ENCODE measurements at places on chromosomes 6 and 20. TPM values are rescaled to one million over a fixed set of nuclear protein-coding genes. Genes with fewer than 3 reads are reported as not detected.
A peak's percentile ranks its signal among the peaks of the same experiment; 100 is the strongest.

PGC gene
- 56.6 TPM for total RNA-seq

PLN gene
- 0.45 TPM for total RNA-seq

UNC5CL gene
- total RNA-seq = 5.1 TPM

GRCh38 chr20:31308535-31309162 lies at the start of gene DEFB116:
Gene DEFB116, minus strand, starts transcription at chr20:31308585. Its CDS starts 0 bp downstream, at chr20:31308585.
- DNase-seq = no peak
- no peak within 1 kb of the TSS for H3K27ac ChIP-seq

DNA sequence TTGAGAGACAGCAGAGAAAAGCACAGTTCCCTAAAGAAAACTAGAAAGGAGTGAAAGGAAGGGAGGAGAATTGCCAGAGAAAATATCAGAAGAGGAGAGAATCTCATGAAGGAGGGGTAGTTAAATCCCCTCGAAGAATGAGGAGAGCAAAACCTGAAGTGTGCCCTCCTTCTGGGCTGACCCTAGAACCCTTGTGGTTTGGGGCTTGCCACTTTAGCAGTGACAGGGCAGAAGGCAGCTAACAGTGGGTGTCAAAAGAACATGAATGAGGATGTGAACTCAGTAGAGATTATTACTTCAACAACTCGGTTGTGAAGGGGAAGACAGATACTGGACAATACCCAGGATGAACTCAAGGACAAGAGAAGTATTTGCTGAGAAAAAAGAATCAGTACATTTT lies 73.6 kb downstream of the RALGAPA2 start:
- peaks cover 25% of the 10 kb centered on the region for H3K36me3 ChIP-seq

SLC35D3 gene
- 0.41 TPM for total RNA-seq

DNA sequence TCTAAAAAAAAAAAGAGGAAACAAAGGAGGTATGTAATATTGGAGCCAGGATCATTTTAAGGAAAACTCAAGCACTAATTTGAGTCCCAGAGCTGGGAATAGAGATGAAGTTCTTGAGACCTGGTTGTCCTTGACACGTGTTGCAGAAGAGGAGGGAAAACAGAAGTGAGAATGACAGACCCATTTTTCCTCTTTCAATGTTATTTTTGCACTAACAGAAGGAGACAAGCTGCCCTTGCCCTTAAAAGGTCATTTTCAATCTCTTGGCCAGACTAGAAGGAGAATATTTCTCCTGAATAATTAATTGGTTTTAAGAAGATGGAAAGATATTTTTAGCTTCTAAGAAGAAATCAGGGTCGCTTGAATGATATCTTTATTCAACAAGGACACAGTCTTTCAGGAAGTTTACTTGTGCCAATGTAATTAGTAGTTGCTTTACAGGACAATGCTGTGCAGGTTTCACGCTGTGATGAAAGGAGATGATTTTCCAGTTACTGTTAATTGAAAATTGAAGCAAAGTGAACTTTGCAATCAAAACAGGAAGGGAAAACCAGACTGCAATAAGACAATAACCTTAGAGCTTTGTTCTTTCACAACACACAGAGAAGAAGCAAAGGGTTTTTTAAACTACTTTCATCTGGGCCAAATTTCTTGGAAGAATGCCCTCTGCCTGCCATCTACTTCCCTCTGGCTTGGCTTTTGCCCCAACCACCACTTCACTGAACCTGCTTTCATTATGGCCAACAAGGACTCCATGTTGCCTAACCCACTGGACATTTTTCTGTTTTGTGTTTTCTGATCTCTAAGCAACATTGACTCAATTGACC lies 107.8 kb upstream of the SHLD1 start:
- no peaks in the 10 kb centered on the region for H3K4me1 ChIP-seq
- DNase-seq = no peak
- no peaks in the 10 kb centered on the region for H3K27me3 ChIP-seq
- H3K36me3 ChIP-seq = no peaks in the 10 kb centered on the region
- no peak overlapping the region for H3K4me3 ChIP-seq

SLC16A10 gene
- 25.6 TPM for total RNA-seq

- H3K27me3 ChIP-seq = no peaks in the 10 kb centered on the region
- no peak for DNase-seq
- H3K4me3 ChIP-seq = no peak overlapping the region
- no peak overlapping the region for H3K27ac ChIP-seq
Observed at GRCh38 chr20:62411479-62412193, 4.6 kb upstream of the CABLES2 start.

DNA sequence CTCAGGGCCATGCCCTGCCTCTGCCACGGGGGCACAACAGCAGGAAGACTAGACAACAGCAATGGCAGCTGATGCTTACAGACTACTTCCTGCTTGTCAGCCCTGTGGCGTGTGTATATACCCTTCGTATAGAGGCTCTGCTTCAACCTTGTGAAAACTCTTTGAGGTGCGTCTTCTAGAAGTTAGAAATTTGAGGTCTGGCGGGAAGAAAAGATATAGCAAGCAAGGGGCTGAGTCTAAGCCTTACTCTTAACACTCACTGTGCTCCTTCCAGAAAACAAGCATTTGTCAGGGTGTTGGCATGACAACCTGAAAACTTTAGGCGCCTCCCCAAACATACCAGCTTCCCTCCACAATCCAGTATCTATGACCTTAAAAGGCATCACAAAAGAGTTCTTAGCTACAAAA lies 33.3 kb downstream of the JPH2 start:
- peaks cover 10% of the 10 kb centered on the region for H3K4me1 ChIP-seq
- peaks cover 3% of the 10 kb centered on the region for H3K36me3 ChIP-seq
- H3K4me3 ChIP-seq = no peak overlapping the region
- H3K27me3 ChIP-seq = no peaks in the 10 kb centered on the region
- no peak for DNase-seq
- peak overlapping the region; percentile 83 for H3K27ac ChIP-seq

GRCh38 chr20:53611449-53611894 lies 17.8 kb upstream of the ZNF217 start:
- no peaks in the 10 kb centered on the region for H3K27me3 ChIP-seq
- peaks cover 16% of the 10 kb centered on the region for H3K4me1 ChIP-seq
- no peaks in the 10 kb centered on the region for H3K36me3 ChIP-seq
- no peak for DNase-seq

- no peak overlapping the region for H3K4me3 ChIP-seq
- peaks cover 18% of the 10 kb centered on the region for H3K4me1 ChIP-seq
- DNase-seq = no peak
- H3K36me3 ChIP-seq = no peaks in the 10 kb centered on the region
Observed at GRCh38 chr6:167347226-167347625, 22.3 kb downstream of the TTLL2 start.

ID4 gene
- 90.9 TPM for total RNA-seq

GRCh38 chr6:156720691-156721685 lies 56.2 kb upstream of the ARID1B start:
- no peaks in the 10 kb centered on the region for H3K27me3 ChIP-seq
- H3K4me3 ChIP-seq = peak overlapping the region; percentile 68
- H3K36me3 ChIP-seq = no peaks in the 10 kb centered on the region
- peak overlapping the region; percentile 75 for H3K27ac ChIP-seq
- peaks cover 17% of the 10 kb centered on the region for H3K4me1 ChIP-seq
- DNase-seq = no peak

GRCh38 chr6:100780648-100781047 lies 100.5 kb downstream of the ASCC3 start:
- H3K36me3 ChIP-seq = no peaks in the 10 kb centered on the region
- no peaks in the 10 kb centered on the region for H3K4me1 ChIP-seq
- no peak for DNase-seq
- no peaks in the 10 kb centered on the region for H3K27me3 ChIP-seq

DNA sequence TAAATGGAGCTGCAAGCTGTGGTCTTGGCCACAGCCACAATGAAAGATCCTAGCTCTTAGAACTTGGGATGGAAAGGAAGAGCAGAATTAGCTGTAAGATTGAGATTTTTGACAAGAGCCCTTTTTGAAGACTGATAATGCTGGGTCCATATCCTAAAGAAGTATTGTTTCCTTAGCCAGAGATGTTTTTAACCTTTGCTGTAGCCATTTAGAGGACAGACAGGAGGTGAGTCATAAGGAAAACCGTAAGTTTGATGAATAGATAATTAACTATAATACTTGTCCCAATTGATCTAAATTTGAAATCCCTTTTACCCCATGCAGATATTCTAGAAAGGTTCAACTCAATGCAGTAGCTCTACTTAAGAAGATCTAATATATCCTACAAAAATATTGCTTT lies 213.7 kb downstream of the HTR1B start:
- H3K27ac ChIP-seq = no peak overlapping the region
- DNase-seq = no peak
- no peak overlapping the region for H3K4me3 ChIP-seq
- no peaks in the 10 kb centered on the region for H3K27me3 ChIP-seq
- H3K36me3 ChIP-seq = peaks cover 3% of the 10 kb centered on the region

APOM gene
- total RNA-seq = 11.2 TPM

GRCh38 chr6:6412700-6413099 lies 92.2 kb upstream of the F13A1 start:
- H3K36me3 ChIP-seq = no peaks in the 10 kb centered on the region
- no peak for DNase-seq
- H3K27ac ChIP-seq = no peak overlapping the region
- H3K4me3 ChIP-seq = no peak overlapping the region
- H3K4me1 ChIP-seq = no peaks in the 10 kb centered on the region

GRCh38 chr6:68756454-68757375 lies 121.6 kb downstream of the ADGRB3 start:
- H3K36me3 ChIP-seq = no peaks in the 10 kb centered on the region
- H3K27ac ChIP-seq = no peak overlapping the region
- DNase-seq = no peak
- peaks cover 3% of the 10 kb centered on the region for H3K27me3 ChIP-seq
- H3K4me3 ChIP-seq = no peak overlapping the region

PROCR gene
- total RNA-seq = 5.8 TPM

DNA sequence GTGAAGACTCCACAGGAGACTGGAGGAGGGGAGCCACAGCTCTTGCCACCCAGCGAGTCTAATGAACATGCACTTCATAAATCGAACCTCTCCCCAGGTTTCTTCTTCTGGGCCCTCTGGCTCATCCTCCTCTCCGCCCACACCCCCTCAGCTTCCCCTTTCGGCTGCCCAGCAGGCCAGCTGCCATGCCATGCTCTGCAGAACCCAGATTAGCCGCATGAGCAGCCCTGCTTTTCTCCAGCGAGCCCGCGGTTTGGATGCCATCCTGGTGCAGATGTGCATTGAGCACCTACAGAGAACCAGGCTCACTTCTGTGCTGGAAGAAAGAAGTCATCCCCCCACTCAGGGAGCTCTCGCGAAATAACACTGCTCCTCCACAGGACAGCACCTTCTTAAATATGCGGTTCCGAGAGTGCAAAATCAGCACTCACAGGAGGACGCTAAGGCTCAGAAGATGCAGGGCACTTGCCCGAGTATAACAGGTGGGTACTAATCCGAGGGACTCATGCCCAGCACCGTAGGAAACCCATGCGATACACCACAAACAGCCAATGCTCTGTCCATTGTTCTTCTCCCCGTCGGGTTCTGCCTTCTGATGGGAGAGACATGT lies 143.0 kb upstream of the THBS2 start:
- H3K27ac ChIP-seq = no peak overlapping the region
- no peak for DNase-seq
- no peaks in the 10 kb centered on the region for H3K36me3 ChIP-seq
- H3K4me3 ChIP-seq = no peak overlapping the region
- H3K27me3 ChIP-seq = peaks cover 3% of the 10 kb centered on the region

- no peak for DNase-seq
- H3K27me3 ChIP-seq = no peaks in the 10 kb centered on the region
- H3K4me1 ChIP-seq = peaks cover 54% of the 10 kb centered on the region
- H3K4me3 ChIP-seq = no peak overlapping the region
- peak overlapping the region; percentile 19 for H3K27ac ChIP-seq
- H3K36me3 ChIP-seq = peaks cover 20% of the 10 kb centered on the region
Observed at GRCh38 chr20:2108498-2108897, 6.9 kb downstream of the STK35 start.

DNA sequence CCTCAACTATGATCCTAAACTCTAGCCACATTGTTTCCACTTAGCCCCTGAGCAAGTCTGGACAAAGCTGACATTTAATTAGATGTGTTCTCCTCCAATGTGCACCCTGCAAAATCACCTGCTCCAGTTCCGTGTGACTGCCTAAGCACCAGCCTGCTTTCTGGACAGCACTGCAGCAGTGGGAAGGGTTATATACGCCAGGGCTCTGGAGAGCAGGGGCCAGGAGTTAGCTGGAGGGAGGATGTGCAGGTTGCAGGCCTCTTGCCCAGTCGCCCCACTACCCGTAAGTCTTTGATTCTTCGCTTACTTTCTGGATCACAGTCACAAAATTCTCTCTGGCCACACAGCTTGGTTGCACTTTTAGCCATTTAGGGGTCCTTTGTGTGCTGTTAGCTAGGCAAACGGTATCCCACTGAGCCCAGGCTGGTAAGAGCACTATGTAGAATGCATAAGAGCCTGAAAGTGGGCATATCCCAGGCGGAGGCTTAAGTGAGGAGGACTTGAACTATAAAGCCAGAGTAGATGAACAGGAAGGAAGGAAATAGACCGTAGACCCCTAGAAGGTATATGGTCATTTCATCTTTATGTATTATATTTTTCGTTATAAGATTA lies 10.7 kb upstream of the PLEKHG1 start:
- no peaks in the 10 kb centered on the region for H3K36me3 ChIP-seq
- no peak overlapping the region for H3K27ac ChIP-seq
- peaks cover 5% of the 10 kb centered on the region for H3K27me3 ChIP-seq
- no peak for DNase-seq
- no peak overlapping the region for H3K4me3 ChIP-seq
- H3K4me1 ChIP-seq = peaks cover 10% of the 10 kb centered on the region

DNA sequence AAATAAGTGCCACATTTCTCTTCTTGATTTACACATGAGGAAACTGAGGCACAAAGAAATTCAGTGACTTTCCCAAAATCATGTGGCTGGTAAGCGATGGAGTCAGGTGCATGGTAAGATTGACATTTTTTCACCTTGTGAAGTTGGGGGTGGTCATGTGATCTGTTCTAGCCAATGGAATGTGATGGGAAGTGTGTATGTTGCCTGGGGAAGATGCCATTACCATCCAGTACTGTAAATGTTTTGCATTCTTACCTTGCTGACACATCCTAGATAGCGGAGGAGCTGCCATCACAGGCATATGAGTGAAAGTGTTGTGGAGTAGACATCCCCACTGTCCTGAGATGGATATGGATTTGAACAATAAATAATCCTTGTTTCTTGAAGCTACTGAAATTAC lies 499.6 kb upstream of the SULF2 start:
- H3K27ac ChIP-seq = no peak overlapping the region
- no peak for DNase-seq
- no peaks in the 10 kb centered on the region for H3K36me3 ChIP-seq
- H3K27me3 ChIP-seq = peaks cover 6% of the 10 kb centered on the region
- H3K4me3 ChIP-seq = no peak overlapping the region

GRCh38 chr6:1057490-1058135 lies 254.3 kb upstream of the FOXQ1 start:
- no peaks in the 10 kb centered on the region for H3K4me1 ChIP-seq
- no peak for DNase-seq
- no peaks in the 10 kb centered on the region for H3K36me3 ChIP-seq
- H3K4me3 ChIP-seq = no peak overlapping the region
- H3K27me3 ChIP-seq = no peaks in the 10 kb centered on the region

Measured in type B pancreatic cell (in vitro differentiated cells).